Stimulated activated CD8-positive, alpha-beta memory T cell treated with anti-CD3 and anti-CD28 coated beads, Interleukin-15, amount 100 ng/mL, for 24 hours (primary cell): ENCODE measurements at places on chromosomes 2 and 18.

DNA sequence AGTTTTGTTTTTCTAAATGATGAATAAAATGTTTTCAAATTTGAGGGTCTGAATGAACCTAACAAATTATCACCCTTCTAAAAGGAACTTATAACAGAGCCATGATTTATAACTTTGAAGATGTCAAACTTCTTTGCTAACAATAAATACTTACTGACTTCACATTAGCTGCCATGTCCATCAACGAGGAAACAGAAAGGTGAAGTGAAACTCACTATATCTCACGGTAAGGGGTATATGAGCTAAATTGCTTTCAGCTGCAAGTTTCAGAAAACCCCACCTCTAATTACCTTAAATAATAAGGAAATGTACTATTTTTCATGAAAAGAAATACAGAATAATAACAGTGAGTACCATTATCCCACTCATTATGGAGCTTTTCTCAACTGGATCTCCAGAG, 350.8 kb upstream of the NT5C1B start:
- no peak for DNase-seq

DNA sequence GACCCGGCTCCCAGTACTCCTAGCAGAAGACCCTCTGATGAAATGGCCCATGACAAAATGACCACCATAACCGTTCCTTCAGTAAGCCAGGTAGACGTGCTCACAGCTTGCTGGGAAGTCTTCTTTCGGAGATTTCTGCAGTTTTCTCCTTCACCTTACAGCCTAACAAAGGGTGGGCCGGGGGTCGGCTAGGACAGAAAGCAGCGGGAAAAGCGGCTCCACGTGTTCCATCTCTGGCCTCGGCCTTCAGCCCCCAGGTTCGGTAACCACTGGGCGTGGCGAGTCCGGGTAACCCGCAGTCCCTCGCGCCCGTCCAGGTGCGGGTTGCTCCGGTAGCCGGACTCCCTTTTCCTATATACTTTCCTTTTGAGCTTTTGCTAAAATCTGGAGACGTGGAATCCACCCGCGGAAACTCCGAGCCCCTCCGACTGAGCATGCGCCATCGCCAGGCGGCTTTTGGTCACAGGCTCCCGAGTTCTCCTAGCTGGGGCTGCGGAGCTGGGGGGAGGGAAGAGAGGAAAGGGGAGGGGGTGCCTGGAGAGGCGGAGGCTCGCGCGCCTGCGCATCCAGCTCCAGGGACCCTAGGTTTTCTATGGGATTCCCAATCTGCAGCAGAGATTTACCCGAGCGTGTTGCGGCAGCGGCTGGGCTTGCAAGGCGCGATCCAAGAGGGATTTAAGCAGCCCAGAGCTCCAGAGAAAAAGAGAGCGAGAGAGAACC, at the start of gene VSNL1:
Gene VSNL1 (plus strand): TSS at position 604 of the 720 bp plus-strand sequence. CDS start 51,379 bp downstream, outside the sequence.
- no peak for DNase-seq

GRCh38 chr2:239438995-239439753, 38.4 kb upstream of the HDAC4 start:
- DNase-seq = no peak

DNA sequence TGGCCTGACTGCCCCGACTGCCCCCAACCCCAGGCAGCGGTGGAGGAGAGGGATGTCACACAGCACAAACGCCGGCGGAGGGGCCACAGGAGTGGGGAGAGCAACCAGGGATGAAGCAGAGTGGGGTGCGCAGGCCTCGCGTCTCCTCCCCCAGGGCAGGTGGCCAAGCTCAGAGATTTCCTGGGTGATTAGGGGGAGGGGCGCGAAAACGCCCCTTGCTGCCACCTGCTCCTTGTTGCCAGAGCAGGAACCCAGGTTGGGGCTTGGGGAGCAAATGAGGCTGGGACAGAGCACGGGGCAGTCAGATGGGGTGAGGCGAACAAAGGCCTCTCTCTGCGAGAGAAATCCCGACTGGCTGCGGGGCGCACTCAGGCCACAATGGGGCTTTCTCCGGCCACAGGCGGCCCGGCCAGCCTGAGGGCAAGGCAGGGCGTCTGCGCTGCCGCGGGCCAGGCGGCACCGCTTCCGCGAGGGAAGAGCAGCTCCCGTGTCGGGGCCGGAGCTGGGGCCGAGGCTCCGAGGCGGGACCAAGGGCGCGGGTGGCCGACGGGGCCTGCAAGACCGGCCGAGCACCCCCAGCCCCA, 11.5 kb downstream of the TEX44 start:
- DNase-seq = no peak

DNA sequence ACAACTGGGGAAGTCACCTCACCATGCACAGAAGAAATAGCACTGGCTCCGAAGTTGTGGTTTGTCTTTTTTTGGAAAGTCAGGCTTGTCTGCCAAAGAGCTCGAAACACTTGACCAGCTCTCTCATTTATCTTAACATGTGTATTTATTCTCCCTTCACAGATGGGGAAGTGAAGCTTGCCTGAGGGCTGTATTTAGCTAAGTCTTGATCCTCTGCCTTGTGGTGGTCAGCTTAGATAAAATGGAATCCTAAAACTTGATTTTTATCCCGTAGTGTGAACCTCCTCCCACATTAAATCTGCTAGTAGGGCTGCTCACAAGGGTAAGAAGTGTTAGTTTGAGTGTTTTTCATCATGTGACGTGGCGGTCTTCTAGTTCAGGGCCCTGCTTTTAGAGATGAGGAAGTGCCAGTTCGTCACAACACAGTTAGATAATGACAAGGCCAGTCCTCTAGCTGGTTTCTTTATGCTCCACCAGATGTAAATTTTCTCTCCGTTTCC, 89.7 kb downstream of the TMEM247 start:
- no peak for DNase-seq

DNA sequence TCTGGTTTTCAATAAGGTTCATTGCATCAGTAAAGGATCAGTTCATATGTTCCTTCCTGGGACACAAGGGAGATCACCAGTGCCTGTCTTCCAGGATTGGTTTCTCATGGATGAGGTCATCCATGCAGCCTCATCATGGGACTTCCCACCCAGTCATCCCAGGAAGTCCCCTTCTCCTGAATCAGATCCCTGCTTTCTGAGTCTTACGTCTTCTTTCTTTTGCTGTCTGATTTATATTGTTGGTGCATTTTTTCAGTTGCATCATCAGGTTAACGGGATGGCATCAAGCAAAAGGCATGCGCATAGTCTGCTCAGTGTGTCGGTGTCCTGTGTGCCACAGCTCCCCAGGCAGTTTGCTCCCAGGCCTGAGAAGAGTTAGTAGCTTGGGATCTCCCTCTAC, 105.9 kb downstream of the SOX11 start:
- DNase-seq = no peak

- no peak for DNase-seq
These were observed 70.4 kb downstream of the EIPR1 start for GRCh38 chr2:3307236-3307635.

DNA sequence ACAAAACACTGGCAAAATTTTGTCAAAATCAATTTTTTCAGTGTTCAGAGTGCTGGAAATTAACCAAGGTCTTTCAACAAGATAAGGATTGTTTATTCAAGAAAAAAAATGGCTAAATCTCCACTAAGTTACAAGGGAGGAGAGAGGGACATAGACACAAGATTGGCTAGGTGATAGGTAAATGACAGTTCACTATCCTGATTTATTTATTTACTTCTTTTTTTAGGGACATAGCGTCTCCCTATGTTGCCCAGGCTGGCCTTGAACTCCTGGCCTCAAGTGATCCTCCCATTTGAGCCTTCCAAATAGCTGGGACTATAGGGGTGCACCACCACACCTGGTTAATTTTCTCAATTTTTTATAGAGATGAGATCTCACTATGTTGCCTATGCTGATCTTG, 3.7 kb upstream of the WDR33 start:
- no peak for DNase-seq

DNA sequence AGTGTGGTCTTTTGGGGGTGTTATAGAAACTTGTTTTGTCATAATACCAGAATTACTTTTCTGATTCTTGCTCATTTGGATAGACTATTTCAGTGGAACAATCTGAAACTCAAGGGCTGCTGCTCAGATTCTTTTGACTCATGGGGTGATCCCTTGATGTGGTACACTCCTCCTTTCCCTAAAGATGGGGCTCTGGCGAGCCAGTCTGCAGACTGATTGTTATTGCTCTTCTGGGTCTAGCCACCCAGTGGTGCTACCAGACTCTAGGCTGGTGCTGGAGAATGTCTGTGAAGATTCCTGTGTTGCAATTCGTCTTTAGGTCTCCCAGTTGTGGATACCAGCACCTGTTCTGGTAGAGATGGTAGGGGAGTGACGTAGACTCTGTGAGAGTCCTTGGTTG, 4.2 kb upstream of the MARS2 start:
- no peak for DNase-seq

DNA sequence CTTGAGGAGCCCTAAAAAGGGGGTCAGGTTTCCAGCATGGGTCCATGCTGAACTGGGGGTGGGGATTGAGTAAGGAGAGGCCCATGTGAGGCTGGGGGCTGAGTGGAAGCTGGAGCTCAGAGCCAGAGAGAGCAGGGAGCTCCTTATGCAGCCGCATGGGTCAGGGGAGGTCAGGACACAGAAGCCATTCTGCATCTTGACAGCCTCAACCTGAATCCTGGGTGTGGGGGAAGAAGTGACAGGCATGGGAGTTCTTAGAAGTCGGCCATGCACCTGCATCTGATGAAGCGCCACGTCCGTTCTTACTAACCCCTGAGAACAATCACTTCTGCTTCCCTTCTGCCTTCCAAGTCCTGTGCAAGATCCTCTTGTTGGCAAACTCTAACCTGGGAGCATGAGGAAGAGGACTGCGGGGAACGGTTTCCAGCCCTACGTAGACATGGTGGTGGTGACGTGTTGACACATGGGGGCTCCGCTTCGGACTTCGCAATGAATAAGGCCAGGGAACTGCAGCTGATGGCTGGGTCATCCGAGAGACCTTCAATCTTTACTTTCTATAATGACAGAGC, 22.3 kb downstream of the GNLY start:
- DNase-seq = no peak

- DNase-seq = no peak
These were observed 72.8 kb downstream of the EMILIN2 start for GRCh38 chr18:2919600-2919999.

DNA sequence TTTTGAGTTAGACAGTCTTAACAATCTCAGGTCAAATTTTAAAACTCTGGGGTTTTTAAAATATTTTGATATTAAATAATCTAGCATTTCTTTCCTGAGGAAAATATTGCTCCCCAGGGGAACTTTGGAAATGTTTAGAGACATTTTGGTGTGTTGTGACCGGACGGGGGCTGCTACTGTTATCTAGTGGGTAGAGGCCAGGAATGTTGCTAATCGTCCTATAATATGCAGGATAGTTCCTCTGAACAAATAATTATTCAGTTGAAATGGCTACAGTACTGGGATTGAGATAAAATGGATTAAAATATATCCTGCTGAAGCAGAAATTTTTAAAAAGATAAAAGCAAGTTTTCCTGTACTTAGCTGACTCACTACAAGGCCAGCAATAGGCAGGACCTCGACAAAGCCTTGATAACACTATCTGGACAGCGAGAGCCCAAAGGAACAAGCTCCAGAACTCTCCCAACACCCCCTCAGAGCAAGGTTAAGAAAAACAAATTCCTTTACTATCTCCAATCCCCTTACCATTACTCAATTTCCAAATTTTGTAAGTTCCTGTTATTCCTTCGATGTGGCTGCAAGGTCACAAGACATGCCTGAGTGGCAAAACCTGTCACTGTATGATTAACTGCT, 1407.4 kb downstream of the SUCLG1 start:
- DNase-seq = no peak

DNA sequence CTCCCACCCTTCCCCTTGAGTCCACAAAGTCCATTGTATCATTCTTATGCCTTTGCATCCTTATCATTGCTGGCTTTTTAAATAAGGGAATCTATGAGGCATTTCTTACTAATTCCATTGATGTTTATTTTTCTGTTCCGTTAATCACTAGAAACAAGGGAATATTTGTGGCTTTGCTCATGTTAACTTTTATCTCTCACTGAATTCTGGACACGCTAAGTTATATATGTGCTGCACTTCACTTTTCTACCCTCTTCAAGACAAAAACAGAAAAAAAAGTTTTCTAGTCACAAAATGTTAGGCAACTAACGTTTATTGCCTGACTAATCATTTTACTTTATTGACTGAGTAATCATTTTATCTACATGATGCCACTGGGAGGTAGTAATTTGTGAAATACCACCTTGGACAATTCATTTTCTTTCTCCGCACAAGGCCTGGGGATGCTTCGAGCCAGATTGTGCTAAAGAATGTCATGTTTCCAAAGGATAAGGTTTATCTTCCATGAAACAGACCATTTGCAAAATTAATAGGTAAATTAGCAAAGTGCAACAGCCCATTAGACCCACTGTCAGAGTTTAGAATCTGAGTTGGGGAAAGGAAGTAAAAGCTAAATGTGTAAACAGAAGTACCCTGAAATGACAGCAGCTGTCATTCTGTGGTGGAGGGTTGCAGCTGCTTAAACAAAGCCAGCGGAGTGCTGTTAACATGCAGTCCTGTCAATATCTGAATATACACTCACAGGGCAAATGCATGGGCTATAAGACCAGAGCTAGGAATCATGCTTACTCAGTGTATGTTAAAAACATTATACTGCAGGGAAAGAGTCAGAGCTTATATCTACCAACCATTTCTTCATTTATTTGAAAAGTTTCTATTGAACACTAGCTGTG, 658.7 kb downstream of the CNTNAP5 start:
- DNase-seq = no peak

- no peak for DNase-seq
These were observed 328 bp downstream of the EGR4 start for GRCh38 chr2:73292906-73293533.

DNA sequence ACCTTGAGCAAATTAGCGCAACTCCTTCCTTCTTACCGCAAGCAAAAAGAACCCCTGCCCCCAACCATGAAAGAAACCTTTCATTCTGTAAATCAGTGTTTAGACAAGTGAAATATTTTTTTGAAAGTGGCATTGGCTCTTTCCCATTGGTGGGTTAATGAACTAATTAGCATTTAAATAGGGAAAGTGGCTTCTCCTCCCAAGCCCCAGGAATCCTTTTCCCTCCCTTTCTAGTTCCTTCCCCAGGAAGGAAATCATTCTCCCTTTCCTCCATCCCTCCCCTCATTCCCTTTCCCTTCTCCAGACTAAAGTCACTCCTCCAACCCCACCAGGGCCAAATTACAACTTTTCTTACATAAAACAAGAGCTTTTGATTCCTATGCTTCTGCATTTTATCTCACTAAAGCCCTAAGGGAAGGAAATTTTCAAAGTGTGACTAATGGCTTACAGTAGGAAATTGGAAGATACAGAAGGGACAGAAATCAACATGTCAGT, 22.9 kb upstream of the TYMS start:
- no peak for DNase-seq

- DNase-seq = no peak
These were observed 120.7 kb downstream of the ZNF521 start for GRCh38 chr18:25231327-25231691.

- DNase-seq = no peak
These were observed 36.8 kb downstream of the ACVR1 start for GRCh38 chr2:157839162-157839801.
